ENCODE measurements at places on chromosomes 12 and 14.
A peak's percentile ranks its signal among the peaks of the same experiment; 100 is the strongest.

DNA sequence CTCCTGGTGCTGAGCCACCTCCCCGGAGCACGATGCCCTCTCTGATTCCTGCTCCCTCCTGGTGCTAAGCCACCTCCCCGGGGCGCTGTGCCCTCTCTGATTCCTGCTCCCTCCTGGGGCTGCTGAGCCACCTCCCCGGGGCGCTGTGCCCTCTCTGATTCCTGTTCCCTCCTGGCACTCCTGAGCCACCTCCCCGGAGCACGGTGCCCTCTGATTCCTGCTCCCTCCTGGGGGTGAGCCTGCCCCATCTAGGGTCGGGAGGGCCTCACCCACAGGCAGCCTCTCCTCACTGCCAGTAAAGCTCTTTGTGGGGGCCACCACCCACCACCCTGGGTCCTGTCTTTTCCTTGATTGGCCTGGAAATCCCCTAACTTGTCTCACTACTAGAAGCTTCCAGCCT lies 327.6 kb upstream of the SFSWAP start:
- DNase-seq = peak; percentile 28

DNA sequence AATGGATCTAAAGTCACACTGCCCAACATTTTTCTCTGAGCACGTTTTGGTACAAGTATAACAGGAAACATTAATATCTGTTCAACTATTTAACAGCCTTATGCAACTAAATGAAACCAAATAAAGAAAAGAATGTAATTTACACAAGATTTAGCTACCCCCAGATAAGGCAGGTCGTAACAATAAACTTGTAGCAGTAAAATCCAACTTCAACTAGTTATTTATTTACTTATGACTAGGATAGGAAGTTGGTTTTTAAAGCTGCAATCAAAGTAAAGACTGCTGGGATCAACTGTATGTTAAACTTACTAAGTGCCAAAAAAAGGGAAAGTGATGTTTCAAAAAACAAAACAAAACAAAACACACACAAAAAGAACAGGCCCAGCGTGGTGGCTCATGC lies 30.9 kb downstream of the FERMT2 start:
- DNase-seq = no peak

DNA sequence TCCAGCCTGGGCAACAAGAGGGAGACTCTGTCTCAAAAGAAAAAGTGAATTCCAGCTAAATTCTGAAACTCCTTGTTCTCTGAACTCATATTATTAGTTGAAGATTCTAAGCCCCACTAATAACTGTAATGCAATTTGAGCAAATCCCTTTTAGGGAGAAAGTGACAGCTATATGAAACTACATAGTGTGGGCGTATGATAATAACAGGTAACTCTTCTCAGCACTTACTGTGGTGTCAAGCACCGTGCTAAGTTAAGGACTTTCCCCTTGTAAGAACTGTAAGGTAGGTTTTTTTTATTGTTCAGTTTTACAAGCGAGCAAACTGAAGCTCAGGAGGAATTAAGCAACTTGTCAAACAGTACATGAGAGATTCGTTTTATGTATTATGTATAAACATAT lies 5.4 kb downstream of the ANKRD13A start:
- no peak for DNase-seq

DNA sequence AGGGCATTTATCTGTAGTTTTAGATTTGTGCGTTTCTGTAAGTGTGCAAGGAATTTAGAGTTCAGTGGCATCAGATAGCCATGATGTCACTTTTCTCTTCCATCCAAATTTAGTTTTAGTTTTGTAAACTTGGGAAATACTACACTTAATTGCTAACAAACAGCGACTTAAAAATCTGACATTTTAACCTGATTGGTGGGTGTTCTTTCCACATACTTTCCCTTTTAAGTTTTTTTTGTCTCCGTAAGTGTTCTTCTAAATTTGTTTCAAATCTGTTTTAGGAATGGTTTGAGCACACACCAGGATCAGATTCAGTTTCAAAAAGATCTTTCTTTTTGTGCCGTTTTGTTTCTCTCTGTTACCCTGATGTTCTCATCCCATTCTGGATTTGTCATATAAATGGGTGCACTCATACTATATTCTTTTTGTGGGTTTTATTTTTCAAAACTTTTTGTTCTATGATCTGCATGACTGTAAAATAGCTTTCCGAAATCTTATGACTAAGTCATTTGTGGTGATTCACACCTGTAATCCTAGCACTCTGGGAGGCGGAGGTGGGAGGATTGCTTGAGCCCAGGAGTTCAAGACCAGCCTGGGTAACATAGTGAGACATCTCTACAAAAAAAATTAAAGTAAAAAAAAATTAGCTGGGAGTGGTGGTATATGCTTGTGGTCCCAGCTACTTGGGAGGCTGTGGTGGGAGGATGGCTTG lies 58.9 kb downstream of the FBXO34 start:
- no peak for DNase-seq

DNA sequence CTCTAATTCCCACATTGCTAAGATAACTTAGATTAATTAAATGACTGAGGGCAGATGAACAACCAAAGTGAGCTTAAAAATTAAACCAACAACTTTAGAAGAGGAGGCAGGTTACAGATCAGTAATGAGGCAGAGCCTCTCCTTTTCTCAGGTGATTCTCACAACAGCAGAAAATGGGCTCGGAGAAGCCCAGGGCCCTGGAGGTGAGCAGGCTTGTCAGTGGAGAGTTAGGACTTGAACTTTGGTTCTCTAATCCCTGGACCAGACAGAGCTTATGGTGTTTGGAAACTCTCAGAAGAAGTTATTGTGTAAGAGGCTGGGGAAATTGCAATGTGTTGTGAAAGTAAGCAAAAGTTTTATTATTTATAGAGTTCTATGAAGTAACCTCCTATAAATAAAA lies 2.8 kb downstream of the TRHDE start:
- DNase-seq = no peak

DNA sequence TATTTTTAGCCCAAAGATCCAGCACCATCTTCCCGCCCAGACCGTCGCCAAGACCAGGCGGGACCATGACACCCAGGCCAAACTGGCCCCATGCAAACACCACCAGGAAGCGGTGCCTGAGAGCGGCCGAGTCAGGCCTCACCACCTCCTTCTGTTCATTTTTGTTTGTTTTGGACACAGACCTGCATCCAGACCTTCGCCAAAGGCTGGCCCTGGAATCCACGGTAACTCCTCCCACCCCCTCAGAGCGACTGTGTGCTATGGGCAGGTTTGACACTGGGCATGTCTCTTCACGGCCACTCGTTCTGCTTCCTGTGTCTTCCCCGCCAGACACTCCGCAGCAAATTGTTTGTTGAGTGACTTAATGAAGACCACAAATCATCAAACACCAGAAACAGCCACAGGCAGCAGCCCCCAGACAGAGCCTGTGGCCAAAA lies 47.1 kb downstream of the NCOR2 start:
- no peak for DNase-seq

- no peak for DNase-seq
Measured at GRCh38 chr12:42261708-42262107, 23.7 kb upstream of the YAF2 start.

- DNase-seq = no peak
Measured at GRCh38 chr14:93121030-93121834, 5.5 kb upstream of the ITPK1 start.

- DNase-seq = no peak
Measured at GRCh38 chr12:32120419-32120818, 13.8 kb downstream of the BICD1 start.

- DNase-seq = no peak
Measured at GRCh38 chr12:3325736-3326135, 165.3 kb upstream of the PRMT8 start.

DNA sequence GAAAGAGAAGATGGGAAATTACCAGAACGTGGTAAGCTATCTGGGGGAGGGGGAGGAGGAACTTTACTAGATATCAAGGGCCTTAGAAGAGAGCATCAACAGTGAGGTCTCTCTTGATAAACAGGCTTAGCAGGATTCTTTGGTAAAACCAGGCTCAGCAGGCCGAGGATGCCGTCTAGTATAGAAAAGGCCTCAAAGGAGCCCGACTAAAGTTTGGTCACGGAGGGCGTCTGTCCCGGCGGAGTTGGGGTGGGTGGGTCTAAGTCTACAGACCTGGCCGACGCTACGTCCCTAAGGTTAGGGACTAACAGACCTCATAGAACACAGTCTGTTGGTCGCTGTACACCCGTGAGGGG lies 538 bp upstream of the TIGAR start:
- no peak for DNase-seq

- DNase-seq = no peak
Measured at GRCh38 chr14:33068626-33069025, 129.9 kb downstream of the NPAS3 start.

DNA sequence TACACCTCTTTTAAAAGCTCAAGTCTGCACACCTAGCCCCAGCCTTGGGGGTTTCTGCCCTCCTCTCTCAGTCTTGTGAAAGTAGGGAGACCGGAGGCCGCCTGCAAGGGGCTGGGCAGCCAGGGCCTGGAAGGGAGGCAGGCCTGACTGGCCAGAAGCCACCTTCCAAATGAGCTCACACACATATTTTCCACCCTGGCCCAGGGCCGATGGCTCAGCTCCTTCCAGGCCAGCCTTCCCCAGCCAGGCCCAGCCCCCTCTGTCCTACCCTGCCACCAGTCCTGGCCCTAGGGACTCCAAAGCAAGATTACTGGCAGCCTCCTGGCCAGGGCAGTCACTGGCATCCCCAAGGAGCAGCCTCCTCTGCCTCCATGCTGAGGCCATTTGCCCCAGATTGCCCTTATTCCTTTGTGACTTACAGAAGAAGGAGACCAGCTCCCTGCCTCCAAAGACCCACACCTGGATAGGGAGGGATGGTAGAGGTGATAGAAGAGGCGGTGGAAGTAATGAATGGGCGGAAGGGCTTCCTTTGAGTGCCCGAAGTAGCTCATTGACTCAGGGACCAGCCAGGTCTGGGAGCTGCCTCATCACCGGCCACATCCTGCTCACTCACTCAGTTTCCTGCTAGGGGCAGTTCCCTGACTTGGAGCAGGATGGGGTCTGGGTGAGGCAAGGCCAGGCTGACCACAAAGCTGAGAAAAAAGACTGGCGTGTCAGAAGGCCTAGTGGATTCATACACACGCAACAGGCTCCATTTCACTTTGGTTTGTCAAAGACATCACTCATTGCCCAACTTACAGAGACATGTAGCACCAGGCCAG lies 14.8 kb downstream of the MMP14 start:
- DNase-seq = peak; percentile 91

DNA sequence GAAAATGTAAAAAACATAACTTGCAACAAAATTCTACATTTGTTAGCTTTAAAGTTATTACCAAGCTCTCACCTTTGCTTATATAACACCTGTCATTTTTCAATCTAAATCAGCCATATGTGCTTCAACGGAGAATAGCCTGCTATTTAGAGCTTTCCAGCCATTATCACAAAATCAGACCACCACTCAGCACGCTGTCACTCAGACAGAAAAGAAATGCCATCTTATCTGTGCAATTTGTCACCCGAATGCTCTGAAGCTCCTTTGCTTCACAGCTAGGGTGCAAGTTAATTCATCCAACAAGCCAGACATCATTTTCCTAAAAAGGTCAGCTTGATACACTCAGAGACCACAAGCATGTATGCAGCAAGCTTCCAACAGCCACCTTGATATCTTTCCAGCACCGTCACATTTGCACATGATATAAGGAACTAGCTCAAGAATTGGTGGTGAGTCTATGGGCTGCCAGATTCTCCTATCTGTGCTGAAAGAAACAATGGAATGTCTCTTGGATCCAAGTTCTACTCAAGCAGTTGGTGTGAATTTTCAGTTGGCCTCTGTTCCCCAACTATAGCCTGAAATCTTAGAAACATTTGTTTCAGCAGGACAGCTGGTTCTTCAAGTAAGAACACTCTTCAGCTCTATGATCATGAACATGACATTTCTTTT lies 20.0 kb upstream of the IFNG-AS1 start:
- no peak for DNase-seq

- no peak for DNase-seq
Measured at GRCh38 chr12:114649585-114649984, 34.4 kb downstream of the TBX3 start.

DNA sequence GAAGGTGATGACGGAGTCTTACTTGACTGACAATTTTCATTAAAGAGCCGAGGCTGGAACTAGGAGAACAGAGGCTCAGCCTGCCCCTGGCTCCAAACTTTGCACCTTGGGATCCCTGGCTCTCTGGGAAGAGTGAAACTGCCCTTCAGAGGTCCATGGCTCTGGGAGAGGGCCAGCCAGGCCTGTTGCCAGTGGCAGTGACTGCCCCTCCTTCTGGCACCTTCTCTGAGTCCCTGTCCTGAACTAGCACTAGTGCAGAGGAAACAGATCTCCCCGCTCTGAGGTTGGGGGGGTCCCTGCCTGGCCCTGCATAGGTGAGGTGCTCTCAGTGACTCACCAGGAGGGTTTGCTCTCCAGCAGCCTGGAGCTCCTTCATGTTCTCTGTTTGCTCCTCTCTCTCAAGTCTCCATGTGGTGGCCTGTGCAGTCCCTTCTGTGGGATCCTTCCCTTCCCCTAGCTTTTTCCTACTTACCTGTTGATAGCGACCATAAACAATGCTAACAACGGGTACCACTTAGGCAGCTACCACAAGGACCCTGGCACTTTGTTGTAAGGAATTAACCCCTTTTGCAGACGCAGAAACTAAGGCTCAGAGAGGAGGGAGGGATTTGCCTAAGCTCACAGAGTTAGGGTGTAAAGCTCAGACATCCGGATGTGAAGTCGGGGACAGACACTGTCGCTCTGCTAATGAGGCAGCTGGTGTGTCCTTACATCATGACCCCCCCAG lies 22.4 kb downstream of the FAM222A start:
- DNase-seq = peak; percentile 41

DNA sequence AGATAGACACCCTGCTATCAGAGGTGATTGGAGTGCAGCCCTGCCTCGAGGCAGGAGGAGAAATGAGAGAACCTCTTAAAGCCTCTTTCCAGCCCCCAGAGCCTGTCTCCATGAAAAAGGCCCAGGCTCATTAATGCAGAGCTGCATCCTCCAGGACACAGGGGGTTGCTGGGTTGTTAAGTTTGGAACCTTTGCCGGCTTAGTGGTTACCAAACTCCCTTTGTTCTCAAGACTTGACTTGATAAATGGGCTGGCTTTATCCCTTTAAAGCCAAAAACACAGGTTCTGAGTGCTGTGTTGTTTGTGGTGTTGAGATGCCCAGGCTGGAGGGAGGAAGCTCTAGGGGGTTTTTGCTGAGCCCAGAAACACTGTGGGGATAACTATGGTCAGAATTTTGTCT lies 71.0 kb downstream of the DAD1 start:
- DNase-seq = no peak

GRCh38 chr14:32076278-32077080 lies 625 bp upstream of the ARHGAP5 start:
- DNase-seq = peak; percentile 98

DNA sequence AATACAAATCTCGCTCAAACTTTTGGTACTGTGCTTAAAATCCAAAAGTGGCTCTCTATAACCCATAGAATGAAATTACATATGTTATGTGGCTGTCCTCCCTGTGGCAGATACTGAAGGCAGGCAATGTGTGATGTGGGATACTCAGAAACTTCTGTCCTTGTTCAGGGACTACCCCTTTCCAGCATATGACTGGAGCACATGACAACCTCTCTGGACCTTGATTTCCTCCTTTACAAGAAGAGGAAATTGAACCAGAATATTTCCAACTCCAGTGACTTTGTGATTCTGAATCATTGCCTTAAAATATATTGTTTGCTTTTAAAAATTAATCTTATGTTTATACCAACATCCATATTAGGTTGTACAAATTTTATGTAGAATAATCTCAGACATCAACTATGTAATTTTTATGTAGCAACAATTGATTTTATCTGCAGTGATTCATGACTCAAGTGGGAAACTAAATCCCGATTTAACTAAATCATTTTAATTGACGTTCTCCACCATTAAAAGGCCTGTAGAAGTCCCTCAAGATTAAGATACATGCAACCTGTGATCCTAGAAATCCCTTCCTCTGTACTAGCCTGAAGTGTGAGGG lies 162.4 kb downstream of the AKAP6 start:
- DNase-seq = no peak

- no peak for DNase-seq
Measured at GRCh38 chr12:117699575-117699974, 269.2 kb downstream of the KSR2 start.
